ENCODE measurements at places on chromosomes 5 and 9. TPM values are rescaled to one million over a fixed set of nuclear protein-coding genes. Genes with fewer than 3 reads are reported as not detected.

The TOR4A gene
- total RNA-seq, result 25.7 TPM

The NFX1 gene
- total RNA-seq, result 27.5 TPM

The AQP7 gene
- 0.47 TPM for total RNA-seq

The KIAA0825 gene
- total RNA-seq, result 0.42 TPM

The THBS4 gene
- total RNA-seq, result not detected

The LRRC19 gene
- not detected for total RNA-seq
